ENCODE measurements at places on chromosomes 3 and 15.

- H3K4me3 ChIP-seq: no peak overlapping the region
- no peaks in the 10 kb centered on the region for H3K27me3 ChIP-seq
- H3K36me3 ChIP-seq: no peaks in the 10 kb centered on the region
- no peak overlapping the region for H3K27ac ChIP-seq
- no peak for DNase-seq
Measured at GRCh38 chr15:37979671-37980409, 45.4 kb downstream of the TMCO5A start.

DNA sequence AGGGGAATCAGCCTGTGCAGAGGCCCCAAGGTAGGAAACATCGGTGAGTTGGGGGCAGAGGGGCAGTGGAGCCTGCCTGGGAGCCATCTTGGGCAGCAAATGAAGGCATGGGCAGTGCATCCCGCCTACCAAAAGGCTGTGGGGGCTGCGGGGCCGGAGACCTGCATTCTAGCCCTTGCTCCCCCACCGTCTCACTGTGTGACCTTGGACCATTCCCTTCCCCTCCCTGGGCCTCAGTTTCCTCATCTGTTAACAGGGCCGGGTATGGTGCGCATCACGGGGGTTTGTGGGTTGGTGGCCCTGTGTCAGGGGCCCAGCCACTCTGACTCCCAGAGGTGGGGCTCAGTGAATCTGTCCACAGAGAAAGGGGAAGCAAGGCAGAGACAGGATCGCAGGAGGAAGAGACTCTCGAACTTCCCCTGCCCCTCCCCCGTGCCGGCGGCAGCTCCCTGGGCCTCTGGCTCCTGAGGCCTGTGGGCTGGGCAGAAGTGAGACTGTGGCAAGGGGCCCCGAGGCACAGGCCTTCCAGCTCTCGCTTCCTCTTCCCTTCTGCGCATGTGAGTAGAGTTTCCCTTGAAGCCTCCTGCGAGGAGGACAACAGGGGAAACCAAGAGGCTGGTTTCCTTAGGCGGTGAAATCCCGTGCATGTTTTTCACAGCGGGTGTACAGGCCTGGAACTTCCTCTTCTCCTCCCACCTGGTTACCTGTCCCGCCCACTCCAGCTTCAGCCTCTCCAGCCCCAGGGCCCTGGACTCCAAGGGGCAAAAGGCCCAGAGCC, 42.9 kb downstream of the IDH2 start:
- peaks cover 94% of the 10 kb centered on the region for H3K4me1 ChIP-seq
- DNase-seq: peak; percentile 99
- H3K27me3 ChIP-seq: no peaks in the 10 kb centered on the region
- no peaks in the 10 kb centered on the region for H3K36me3 ChIP-seq
- no peak overlapping the region for H3K4me3 ChIP-seq
- peak overlapping the region; percentile 96 for H3K27ac ChIP-seq

GRCh38 chr15:47523681-47524475, 193.4 kb upstream of the SEMA6D start:
- H3K27ac ChIP-seq: no peak overlapping the region
- H3K4me1 ChIP-seq: peaks cover 19% of the 10 kb centered on the region
- peaks cover 91% of the 10 kb centered on the region for H3K27me3 ChIP-seq
- H3K4me3 ChIP-seq: peak overlapping the region; percentile 18

- H3K27ac ChIP-seq: peak overlapping the region; percentile 82
- no peaks in the 10 kb centered on the region for H3K27me3 ChIP-seq
- H3K36me3 ChIP-seq: peaks cover 47% of the 10 kb centered on the region
- H3K4me3 ChIP-seq: peak overlapping the region; percentile 56
Measured at GRCh38 chr3:47288966-47289910, 6.5 kb downstream of the KLHL18 start.

- H3K27ac ChIP-seq: no peak overlapping the region
- peak; percentile 40 for DNase-seq
- H3K4me1 ChIP-seq: peaks cover 50% of the 10 kb centered on the region
- no peaks in the 10 kb centered on the region for H3K36me3 ChIP-seq
- H3K4me3 ChIP-seq: no peak overlapping the region
Measured at GRCh38 chr3:28250999-28251398, 9.6 kb downstream of the CMC1 start.

DNA sequence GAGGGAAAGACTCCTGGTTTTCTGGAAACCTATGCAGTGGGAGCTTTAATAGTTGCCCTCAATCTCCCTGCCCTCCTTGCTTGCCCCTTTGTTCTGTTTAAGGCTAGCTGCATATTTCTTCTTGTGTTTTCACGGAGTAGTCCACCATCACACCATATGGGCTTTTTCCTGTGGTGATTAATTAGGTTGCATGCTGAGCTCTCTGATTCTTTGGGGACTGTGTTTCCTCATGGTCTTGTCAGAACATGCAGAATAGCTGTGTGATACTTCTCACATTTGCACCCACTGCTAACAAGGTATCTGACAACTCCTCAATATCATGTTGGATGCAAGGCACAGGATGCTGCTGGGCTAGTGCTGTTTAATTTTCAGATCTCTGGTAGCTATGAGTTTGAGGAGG, 139.6 kb downstream of the PTPRG start:
- no peaks in the 10 kb centered on the region for H3K36me3 ChIP-seq
- H3K27ac ChIP-seq: no peak overlapping the region
- no peaks in the 10 kb centered on the region for H3K27me3 ChIP-seq
- no peak for DNase-seq

DNA sequence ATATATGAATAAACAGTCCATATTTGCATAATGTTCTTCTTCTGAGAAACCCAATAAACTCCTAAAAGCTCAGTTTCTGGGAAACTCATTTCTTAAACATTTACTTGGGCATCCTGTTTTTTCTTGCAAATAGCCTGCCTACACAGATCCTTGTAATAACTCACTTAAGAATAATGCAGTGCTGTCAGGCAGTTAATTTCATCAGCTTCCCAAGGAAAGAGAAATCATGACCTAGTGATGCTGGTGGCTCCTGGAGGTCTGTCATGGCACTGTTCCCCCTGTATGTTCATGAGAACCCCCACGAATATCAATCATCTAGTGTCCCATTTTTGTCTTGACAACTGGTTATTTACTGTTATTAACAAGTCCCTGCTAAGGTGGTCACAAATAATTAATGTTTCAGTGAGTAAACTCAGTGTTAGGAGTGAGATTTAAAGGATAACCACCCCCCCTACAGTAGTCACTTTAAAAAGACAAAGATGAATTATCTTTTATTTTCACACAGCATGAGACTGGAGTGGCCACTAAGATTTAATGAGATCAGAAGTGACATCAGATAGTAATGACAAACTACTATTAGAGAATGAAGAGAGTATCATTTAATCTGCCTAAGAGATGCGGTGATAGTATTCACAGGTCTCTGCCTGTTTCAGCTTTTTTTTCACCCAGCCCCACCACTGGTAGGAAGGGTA, 279.5 kb upstream of the NECTIN3 start:
- H3K27ac ChIP-seq: no peak overlapping the region
- no peak overlapping the region for H3K4me3 ChIP-seq
- H3K36me3 ChIP-seq: no peaks in the 10 kb centered on the region
- no peak for DNase-seq

- H3K4me1 ChIP-seq: peaks cover 44% of the 10 kb centered on the region
- no peaks in the 10 kb centered on the region for H3K36me3 ChIP-seq
- no peaks in the 10 kb centered on the region for H3K27me3 ChIP-seq
- peak overlapping the region; percentile 94 for H3K27ac ChIP-seq
- H3K4me3 ChIP-seq: no peak overlapping the region
Measured at GRCh38 chr3:151168269-151169094, 34.5 kb downstream of the GPR171 start.

DNA sequence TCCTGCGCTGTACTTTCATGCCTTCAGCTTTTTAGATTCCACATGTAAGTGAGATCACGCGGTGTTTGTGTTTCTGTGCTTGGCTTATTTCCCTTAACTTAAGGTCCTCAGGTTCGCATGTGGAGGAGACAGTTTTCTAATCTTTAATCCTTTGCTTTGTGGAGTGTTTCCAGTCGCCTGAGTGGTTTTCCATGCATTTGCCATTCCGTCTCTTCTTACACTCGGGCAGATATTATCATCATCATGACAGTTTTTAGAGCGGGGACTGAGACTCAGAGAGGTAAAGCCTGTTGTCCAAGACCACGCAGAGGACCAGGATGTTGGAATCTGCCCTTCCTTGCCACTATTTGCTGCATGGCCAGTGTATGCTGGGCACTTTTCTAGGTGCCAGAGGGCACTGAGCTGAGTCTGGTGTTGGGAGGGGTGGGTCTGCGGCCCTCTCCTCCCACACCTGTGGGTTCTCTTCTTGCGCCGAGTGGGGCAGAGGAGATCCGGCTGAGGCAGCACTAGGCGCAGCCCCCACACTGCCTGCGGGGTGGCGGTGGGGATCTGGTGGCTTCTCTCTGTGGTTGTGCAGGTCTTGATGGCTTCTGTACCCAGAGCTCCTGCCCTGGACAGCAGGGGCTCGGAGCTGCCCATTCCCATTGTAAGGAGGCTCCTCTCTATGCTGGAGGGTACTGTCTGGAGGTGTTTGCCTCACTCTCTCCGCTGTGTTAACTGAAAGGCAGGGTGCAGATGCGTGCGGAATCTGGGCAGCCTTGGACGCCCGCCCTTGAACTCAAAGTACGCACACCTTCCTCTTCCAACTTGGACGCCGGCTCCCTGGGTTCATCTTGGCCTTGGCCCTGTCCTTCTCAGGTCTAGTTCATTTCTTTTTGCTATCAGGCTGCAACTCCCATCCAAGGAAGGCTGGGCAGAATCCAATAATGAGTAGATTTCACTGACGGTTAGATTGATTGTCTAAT, 156.0 kb upstream of the RGMA start:
- DNase-seq: no peak
- no peaks in the 10 kb centered on the region for H3K36me3 ChIP-seq
- peaks cover 45% of the 10 kb centered on the region for H3K4me1 ChIP-seq
- no peaks in the 10 kb centered on the region for H3K27me3 ChIP-seq
- no peak overlapping the region for H3K4me3 ChIP-seq

DNA sequence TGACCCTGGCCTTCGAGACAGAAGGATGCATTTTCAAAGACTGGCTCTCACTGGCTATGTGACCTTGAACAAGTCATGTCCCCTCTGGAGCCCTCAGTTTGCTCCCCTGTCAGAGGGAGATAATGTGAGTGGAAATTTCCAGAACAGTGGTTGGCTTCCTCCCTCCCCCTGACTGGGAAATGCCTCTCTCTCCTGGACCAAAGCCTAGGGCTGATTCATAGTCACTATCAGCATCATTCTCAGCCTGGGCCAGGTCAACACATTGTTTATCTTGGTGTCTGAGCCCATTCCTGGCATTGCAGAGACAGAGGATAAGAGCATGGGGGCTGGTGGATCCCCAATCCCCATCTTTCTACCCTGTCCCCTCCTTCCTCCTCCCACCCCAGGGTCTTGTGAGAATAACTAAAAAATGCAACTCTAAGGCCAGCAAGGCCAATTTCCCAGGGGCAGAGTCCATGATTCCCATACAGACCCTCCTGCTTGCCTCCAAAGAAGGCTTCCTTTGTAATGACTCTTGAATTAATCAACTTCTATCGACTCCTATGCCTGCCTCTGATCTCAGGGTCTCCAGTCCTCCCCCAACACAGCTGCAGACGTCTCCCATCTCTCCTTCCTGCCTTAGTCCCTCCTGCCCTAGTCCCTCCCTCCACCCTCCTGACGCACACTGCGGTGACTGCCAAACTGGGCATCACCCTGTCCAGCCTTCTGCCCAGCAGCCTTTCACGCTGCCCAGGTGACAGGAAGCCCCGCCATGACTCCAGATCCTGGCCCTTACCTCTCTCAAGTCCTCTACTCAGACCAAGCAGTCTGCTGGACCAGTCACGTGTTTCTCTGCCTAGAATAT, 35.4 kb upstream of the CORO2B start:
- no peak for DNase-seq
- no peak overlapping the region for H3K4me3 ChIP-seq
- no peaks in the 10 kb centered on the region for H3K4me1 ChIP-seq

DNA sequence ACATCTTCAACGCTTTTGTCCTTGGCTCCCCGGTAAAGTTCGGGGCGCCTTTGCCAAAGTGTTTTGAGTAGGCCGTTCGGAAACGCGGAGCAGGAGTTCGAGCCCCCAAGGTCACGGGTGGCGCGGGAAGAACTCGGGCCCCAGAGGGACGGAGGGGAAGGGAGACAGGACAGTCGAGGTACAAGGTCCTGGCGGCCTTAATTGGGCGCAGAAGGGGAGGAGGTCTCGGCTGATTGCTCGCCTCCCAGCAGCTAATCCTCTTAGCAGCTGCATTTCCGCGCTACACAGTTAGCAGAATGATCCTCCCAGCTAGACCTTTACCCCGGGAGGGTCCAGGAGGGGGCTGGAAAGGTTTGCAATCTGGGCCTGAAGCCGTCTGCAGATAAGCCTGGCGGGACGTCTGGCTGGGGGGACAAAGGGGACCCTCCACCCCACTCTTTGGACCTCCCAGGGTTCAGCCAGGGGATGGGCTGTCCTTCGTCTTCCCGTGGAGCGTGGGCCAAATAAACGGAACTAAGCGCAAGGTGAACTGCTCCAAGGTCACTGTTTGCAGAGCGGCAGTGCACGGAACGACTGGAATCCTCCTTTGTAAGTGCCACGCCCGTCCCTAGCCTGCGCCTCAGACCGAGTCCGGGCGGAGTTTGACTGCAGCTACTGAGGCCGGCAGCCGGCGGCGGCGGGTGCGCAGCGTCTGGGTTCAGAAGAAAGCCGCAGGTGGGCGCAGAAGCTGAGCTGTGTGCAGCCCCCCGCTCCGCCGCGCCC, 7.2 kb downstream of the EOMES start:
- no peak overlapping the region for H3K27ac ChIP-seq
- peaks cover 98% of the 10 kb centered on the region for H3K27me3 ChIP-seq
- H3K4me3 ChIP-seq: peak overlapping the region; percentile 14

GRCh38 chr3:60186359-60186758, 1064.9 kb downstream of the FHIT start:
- no peak overlapping the region for H3K4me3 ChIP-seq
- H3K4me1 ChIP-seq: no peaks in the 10 kb centered on the region
- H3K27ac ChIP-seq: no peak overlapping the region
- no peak for DNase-seq
- H3K27me3 ChIP-seq: no peaks in the 10 kb centered on the region

- H3K4me3 ChIP-seq: no peak overlapping the region
- H3K4me1 ChIP-seq: no peaks in the 10 kb centered on the region
- DNase-seq: no peak
- no peak overlapping the region for H3K27ac ChIP-seq
Measured at GRCh38 chr3:79809106-79809505, 41.3 kb upstream of the ROBO1 start.

- H3K36me3 ChIP-seq: no peaks in the 10 kb centered on the region
- peak within 1 kb of the TSS; percentile 93 for H3K27ac ChIP-seq
- DNase-seq: peak; percentile 75
- peak within 1 kb of the TSS; percentile 93 for H3K4me3 ChIP-seq
Measured at GRCh38 chr3:160755776-160756304, at the start of gene PPM1L. PPM1L (plus strand) TSS chr3:160756231.

GRCh38 chr3:141729240-141729639, 8.9 kb upstream of the RNF7 start:
- DNase-seq: no peak
- no peaks in the 10 kb centered on the region for H3K4me1 ChIP-seq
- H3K27ac ChIP-seq: no peak overlapping the region

- no peak overlapping the region for H3K27ac ChIP-seq
- DNase-seq: no peak
- no peak overlapping the region for H3K4me3 ChIP-seq
Measured at GRCh38 chr3:187626581-187626980, 43.6 kb downstream of the SST start.

- no peak overlapping the region for H3K4me3 ChIP-seq
- H3K36me3 ChIP-seq: no peaks in the 10 kb centered on the region
- no peak for DNase-seq
Measured at GRCh38 chr15:25947323-25948314, 84.5 kb upstream of the ATP10A start.
